ENCODE measurements at places on chromosomes 5 and 9.

DNA sequence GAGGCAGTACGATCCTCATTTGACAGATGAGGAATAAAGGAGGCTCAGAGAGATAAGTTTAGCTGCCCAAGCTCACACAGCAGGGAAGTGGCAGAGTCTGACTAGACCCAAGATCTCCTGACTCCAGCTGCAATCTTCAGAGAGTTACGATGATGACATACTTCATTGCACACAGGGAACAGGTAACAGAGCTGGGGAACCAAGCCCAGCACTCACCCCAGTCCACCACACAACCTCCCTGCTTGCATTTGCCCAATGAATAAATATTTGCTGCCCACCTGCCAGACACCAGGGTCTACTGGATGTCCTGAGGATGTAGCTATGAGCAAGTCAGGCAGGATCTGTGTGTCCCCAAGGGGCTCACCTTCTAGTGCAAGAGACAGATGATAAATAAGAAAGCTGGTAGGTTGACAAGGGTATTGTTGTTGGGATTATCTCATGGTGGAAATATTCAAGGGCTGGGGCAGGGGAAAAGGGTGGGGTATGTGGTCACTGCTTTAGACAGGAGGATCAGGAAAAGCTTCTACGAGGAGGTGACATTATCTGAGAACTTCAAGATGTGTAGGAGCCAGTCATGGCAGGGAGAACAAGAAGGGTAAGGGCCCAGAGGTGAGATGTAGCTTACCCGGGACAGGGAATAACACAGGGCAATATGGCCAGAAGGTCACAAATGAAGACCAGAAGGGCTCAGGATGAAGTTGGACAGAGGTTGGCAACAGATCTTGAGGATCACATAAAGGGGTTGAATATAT lies 28.6 kb upstream of the CPEB4 start:
- no peak for DNase-seq

DNA sequence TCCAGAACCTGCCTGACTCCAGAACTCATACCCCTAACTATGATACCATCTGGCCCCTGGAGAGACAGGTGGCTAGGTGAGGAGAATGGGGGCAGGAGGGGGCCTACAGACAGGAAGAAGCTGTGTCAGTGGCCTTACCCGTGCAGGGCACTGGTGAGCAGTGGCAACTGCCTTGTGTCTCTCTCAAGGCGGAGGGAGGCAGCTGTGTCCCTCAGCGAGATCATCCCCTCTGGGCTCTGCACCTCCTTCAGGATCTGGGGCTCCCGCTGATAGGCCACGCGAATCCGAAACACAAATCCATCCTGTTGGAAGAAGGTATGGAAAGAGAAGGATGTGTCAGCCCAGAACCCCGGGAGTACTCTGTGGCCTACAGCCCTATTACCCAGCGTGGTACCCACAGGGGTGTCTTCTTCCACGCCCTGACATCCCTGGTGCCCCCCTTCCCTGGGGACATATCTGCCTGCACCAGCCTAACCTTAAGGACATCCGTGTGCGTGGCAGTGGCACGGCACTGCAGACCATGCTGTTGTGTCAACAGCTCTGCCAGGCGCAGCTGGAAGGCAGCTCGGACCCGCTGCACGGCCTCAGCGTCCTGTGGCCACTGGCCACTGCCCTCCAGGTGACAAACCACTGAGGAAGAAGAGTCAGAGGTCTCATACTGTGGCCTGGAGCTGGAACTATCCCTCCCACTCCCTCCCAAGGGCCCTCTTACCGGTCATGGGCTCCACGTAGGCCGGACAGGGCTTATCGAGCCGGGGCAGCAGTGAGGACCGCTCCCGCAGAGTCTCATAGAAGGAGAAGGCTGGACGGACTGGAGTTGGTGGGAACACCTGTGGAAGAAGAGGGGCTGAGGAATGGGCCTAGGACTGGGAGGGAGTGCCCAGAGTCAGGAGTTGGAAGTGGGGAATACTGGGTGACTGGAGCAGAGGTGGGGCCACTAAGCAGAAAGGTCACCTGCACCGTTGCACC lies 7.8 kb downstream of the NOL6 start:
- DNase-seq, result no peak

GRCh38 chr5:39167141-39167971 lies 52.0 kb downstream of the FYB1 start:
- DNase-seq, result no peak

DNA sequence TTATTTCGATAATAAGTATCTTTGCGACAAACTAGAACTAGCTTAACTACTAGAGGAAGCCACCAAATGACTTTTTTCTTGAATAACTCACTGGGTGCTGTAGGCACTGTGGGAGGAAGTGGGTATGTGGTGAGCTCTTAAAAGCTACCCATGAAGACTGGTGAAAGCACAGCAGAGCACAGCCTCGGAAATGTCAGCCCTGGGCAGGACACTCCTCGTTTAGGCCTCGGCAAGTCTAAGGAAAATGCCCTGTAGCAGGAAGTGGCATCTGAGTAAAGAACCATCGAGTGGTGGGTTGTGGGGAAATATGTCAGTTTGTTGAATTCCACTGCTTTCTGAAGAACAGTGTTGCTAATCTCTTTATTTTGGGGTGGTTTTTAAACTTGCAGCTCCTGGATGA lies 44.0 kb upstream of the NCS1 start:
- DNase-seq, result peak; percentile 81

- DNase-seq, result no peak
Measured at GRCh38 chr5:30347858-30348257, 845.6 kb upstream of the CDH6 start.

DNA sequence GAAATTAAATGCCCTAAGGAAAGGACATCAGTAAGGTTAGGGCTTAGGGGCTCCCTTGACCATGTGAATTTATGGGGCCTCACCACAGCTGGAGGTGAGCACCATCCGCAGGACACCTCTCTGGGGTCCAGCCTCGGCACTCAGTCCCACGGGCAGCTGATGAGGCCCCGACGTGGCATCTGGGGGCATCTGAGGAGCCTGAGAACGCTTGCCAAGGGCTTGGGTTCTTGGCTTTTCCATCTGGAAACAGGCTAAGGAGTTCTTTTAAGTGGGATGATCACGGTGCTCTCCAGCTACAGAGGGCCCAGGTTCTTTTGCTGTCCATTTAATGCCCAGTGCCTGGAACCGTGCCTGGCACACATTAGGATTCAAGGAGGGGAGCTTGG lies 3.6 kb downstream of the NKX2-5 start:
- DNase-seq, result no peak

DNA sequence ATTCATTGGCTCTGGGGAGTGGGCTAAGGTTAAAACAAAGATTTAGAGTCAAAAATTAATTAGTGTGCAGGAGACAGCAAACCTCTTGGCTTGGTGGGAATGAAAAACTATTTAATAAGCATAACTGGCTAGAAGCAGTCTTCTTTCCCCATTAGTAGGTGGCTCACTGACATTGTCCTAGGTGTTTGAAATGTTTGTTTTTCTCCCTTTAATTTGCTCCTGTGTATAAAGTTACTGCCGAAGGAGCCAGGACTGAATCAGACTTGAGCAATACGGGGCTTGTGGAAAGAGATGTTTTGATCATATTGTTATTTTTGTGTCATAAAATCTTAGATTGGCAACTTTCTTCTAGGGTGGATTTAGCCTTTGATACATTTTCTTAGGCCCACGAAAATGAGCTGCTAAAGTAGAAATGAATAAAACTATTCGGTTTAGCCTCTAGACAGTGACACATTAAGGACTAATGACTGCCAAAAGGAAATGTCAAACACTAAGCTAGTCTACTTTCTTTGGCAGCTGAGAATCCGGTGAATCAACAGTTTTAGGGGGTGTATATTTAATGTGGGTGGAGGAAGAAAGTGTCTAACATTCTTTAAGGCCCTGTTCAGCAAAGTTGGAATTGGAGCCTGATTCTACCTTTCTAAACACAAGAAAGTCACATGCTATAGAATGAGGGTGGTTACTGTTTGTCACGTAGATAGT lies 30.2 kb downstream of the LRRTM2 start:
- no peak for DNase-seq

GRCh38 chr9:125460346-125460745 lies 198.7 kb downstream of the GAPVD1 start:
- no peak for DNase-seq

- no peak for DNase-seq
Measured at GRCh38 chr9:95250462-95251221, 66.9 kb downstream of the FANCC start.

GRCh38 chr5:177591690-177592009 lies 353 bp upstream of the TMED9 start:
- no peak for DNase-seq

DNA sequence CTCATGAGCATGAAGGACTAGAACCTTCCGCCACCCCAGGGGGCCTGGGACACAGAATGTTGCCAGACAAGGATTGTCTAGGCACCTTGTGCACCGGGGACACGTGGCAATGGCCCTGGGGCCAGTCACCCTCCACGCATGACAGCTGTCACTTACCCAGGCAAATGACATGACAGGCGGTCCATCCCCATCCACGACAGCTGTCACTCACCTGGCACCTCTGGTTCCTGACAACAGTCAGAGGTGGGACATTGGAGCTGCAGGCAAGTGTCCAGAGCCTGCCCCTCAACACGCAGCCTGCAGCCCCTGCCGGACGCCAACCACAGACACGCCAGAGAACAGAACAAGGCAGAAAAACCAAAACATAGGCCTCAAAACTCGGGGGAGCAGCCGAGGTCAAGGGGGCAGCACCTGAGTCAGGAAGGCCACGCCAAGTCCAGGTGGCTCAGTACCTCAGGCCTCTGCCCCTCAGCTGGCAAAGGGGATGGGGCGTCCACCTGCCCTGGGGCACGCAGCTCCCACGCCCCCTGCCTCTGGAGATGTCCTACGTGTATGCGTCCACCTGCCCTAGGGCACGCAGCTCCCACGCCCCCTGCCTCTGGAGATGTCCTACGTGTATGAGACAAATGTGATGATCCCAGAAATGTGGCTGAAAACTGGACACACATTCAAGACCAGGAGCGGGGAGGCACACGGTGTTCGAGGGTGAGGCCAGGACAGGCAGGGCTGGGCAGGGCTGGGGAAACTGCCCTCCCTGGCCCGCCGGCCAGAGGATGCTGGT lies 14.5 kb downstream of the VAV2 start:
- no peak for DNase-seq

GRCh38 chr9:82021198-82021597 lies 32.6 kb downstream of the SPATA31D1 start:
- DNase-seq, result no peak

DNA sequence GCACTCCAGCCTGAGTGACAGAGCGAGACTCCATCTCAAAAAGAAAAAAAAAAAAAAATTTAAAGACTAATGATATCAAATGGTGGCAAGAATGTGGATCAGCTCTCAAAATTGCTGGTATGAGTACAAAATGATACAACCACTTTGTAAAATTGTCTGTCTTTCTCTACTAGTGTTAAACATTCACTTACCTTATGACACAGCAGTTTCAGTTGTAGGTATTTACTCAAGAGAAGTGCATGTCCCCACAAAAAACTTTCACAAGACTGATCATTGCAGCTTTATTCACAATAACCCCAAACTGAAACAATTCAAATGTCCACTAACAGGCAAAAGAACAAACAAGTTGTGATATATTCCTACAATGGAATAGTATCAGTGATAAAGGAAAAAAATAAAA lies 14.7 kb upstream of the CETN3 start:
- DNase-seq, result no peak

- no peak for DNase-seq
Measured at GRCh38 chr9:129124506-129125069, 13.4 kb downstream of the PTPA start.

DNA sequence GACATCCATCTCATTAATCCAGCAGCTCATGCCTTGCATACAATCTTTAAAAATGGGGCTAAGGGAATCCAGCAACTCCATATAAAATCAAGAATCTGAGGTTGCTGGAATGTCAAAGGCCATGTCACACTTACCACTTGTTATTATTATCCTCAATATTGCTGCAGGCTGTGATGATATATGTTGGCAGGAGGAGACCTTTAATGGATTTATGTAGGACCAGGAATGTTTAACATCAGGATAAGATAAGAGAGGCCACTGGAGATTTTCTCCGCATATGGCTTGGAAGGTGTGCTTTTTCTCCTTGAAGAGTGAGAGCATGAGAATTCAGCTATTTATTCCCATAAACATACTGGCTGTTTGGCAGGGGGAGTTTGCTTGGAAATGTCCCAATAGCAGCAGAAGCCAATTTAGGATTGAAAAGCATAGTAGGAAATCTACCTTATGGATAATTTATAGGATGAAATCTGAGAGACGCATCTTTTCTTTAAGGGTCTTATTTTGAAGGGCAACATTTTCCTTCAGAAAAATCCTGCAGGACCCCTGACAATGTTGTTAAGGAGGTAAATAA lies 481.4 kb downstream of the AGTPBP1 start:
- no peak for DNase-seq

Data from CD4-positive, alpha-beta T cell treated with Interleukin-10 for 1 hour (primary cell).